ENCODE measurements at places on chromosomes 1 and 21.
A peak's percentile ranks its signal among the peaks of the same experiment; 100 is the strongest.

GRCh38 chr21:45266518-45267389 is 20.9 kb downstream of the POFUT2 start:
- DNase-seq = peak; percentile 39

DNA sequence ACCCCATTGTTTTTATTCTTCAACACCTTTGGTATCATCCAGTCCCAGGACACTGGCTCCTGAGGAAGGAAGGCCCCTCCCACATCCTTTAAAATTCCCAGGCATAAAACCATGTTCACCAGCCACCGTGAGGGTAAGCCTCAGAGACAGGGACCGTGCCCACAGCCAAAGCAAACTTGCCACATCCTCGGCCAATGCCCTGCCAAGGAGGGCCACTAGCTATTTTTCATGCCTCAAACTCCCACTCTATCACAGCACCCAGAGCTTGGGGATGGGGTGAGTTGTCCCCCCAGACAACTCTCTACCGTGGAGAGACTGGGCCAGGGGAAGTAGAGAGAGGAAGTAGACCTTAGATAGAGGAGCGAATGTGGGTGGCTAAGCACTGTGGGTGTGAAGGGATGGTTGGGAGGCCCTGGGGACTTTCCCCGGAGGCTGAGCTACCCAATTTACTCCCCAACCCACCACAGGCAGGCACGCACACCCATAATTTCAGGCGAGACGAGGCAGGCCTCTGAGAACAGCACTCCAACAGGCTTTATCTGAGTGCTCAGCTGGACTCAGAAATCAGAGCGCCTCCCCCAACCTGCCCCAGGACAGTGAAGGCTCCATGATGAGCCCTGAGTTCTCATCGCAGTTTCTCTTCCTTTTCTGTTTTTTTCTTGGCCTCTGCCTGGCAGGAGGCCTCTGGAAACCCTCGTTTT is 15.9 kb upstream of the BTG2 start:
- DNase-seq = no peak

DNA sequence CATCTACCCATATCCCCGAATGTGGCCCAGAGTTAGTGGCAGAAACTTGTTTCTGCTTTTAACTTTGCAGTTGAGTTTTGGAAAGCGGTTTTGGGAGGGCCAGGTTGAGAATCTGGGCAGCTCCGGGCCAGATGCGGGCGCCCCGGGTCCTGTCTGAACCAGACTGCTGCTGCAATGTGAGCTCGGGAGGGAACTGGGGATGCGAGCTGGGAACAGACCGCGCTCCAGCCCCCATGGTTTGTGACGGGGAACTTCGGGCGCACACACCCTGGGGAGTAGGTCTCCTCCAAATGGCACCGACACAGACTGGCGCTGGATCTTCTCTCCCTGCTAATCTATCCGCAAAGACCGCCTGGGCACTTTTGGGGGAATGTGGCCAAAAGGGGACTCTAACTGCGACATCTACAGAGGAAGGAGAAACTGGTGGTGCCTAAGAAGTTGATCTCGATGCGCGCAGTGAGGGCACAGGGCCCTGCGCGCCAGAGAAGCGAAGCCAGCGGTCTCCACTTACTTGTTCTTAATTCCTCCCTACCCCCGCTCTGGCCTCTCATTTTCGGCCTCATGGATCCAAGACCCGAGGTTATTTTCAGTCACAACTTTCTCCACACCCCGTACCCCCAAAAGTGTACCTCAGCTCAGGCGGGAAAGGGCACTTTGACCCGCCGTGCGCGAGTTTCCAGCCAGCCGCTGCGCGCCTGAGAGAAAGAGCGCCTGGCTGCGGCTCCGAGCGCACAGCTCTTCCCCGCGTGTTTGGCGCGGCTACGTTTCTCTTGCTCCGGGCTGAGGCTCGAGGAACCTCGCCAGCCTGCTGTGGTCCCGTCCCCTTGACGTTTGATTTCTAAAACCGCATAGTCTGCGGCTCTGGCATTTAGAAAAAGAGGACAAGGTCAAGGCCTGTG is 411.0 kb upstream of the ESRRG start:
- peak; percentile 8 for DNase-seq

DNA sequence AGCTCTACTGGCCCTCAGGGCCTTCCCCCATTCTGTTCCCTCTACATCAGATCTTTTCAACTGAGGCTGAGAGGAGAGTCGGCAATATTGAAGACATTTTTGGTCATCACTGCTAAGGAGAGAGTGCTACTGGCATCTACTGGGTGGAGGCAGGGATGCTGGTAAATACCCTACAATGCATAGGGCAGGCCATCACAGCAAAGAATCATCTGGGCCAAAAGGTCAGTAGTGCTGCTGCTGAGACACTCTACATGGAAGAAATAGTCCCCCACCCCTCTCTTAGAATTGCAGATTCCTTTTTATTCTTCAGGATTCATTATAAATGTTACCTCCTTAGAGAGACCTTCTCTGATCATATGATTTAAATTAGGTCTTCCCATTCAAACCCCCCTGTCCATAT is 94.3 kb downstream of the JAK1 start:
- no peak for DNase-seq

DNA sequence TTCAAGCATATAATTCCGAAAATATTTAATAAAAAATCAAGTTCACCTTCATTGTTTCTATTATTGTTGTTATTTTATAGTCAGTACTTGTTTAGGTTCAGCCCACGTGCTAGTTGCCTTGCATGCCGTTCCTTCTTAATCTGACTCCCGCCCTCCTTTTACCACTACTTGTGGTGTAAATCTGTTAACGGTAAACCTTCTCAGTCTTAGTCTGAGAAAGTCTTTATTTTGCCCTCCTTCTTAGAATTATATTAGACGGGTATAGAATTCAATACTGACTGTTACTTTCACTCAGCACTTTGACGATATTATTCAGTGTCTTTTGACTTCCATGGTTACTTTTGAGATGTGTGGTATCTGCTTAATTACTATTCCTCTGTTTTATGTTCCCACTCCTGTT is 104.8 kb downstream of the RGL1 start:
- DNase-seq = no peak

GRCh38 chr1:167935216-167936067 is 1.0 kb upstream of the DCAF6 start:
- peak; percentile 24 for DNase-seq

- DNase-seq = peak; percentile 86
Measured at GRCh38 chr1:178540646-178541045, 27.7 kb downstream of the TEX35 start.

- no peak for DNase-seq
Measured at GRCh38 chr1:246533371-246533905, 26.4 kb upstream of the SMYD3 start.

- DNase-seq = peak; percentile 74
Measured at GRCh38 chr1:207810173-207810572, 58.3 kb downstream of the CD46 start.

- no peak for DNase-seq
Measured at GRCh38 chr1:108041360-108042142, 76.6 kb upstream of the VAV3 start.

- no peak for DNase-seq
Measured at GRCh38 chr1:243378669-243379068, 122.8 kb downstream of the SDCCAG8 start.

GRCh38 chr1:23927097-23927496 is 13.9 kb upstream of the CNR2 start:
- no peak for DNase-seq
